ENCODE measurements at places on chromosomes 16 and 17.

- no peak overlapping the region for H3K27ac ChIP-seq
- H3K4me3 ChIP-seq: 0 out of 2 replicates have a peak overlapping the region, but pooled peaks have one; percentile 8
- no peaks in the 10 kb centered on the region for H3K36me3 ChIP-seq
- no peaks in the 10 kb centered on the region for H3K27me3 ChIP-seq
- H3K4me1 ChIP-seq: no peaks in the 10 kb centered on the region
Measured at GRCh38 chr17:65099941-65100315, 37.2 kb upstream of the RGS9 start.

- no peak overlapping the region for H3K27ac ChIP-seq
- DNase-seq: no peak
- H3K4me3 ChIP-seq: no peak overlapping the region
Measured at GRCh38 chr16:78127130-78127529, 27.7 kb downstream of the WWOX start.

- no peak overlapping the region for H3K27ac ChIP-seq
- no peak for DNase-seq
- no peaks in the 10 kb centered on the region for H3K27me3 ChIP-seq
Measured at GRCh38 chr17:11384131-11384530, 143.1 kb downstream of the SHISA6 start.

DNA sequence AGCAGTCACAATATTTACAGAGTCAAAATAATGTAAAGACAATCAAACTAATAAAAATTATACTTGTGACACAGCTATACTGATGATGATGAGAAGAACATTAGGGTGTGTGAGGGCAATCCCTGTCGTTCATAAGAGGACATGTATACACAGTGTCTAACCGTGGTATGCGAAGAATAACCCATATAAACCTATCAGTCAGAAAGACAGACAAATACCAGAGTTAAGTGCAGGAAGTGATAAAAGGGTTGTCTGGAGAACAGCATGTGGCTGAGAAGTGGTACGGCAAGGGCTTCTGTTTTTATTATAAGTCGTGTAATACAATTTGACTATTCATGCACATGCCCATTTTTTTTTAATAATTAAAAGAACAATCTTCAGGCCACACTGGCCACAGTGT, 46.7 kb downstream of the LMF1 start:
- no peaks in the 10 kb centered on the region for H3K27me3 ChIP-seq
- no peak overlapping the region for H3K4me3 ChIP-seq
- peaks cover 4% of the 10 kb centered on the region for H3K36me3 ChIP-seq
- DNase-seq: no peak
- no peak overlapping the region for H3K27ac ChIP-seq

- H3K4me1 ChIP-seq: peaks cover 22% of the 10 kb centered on the region
- H3K27ac ChIP-seq: no peak within 1 kb of the TSS
- DNase-seq: no peak
- peak within 1 kb of the TSS; percentile 38 for H3K4me3 ChIP-seq
- peaks cover 22% of the 10 kb centered on the region for H3K27me3 ChIP-seq
- H3K36me3 ChIP-seq: peaks cover 1% of the 10 kb centered on the region
Measured at GRCh38 chr17:76710863-76711611, at the start of gene MXRA7. Gene MXRA7 (minus strand): TSS chr17:76710965. CDS start chr17:76710946, 19 bp downstream.

DNA sequence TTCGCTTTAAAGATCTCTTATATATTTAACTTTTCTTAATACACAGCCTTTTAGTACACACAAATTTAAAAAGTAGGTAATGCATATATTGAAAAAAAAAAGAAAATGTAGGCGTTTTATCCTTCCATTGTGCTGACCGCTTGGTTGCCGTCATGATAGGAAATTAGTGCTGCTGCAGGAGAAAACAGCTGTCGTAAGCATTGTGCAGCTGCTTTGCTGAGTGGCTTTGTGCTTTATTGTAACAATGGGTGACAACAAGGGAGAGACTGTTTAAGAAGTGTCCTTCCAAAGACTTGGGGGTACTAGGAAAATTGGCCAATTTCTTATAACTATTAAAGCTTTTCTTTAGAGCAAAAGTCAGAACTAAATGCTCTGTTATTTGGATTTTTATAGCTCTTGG, 5.0 kb downstream of the HERPUD1 start:
- H3K36me3 ChIP-seq: peaks cover 56% of the 10 kb centered on the region
- H3K27ac ChIP-seq: no peak overlapping the region
- no peak for DNase-seq
- no peak overlapping the region for H3K4me3 ChIP-seq
- no peaks in the 10 kb centered on the region for H3K27me3 ChIP-seq

GRCh38 chr17:5631958-5632590, 47.8 kb upstream of the NLRP1 start:
- H3K4me1 ChIP-seq: no peaks in the 10 kb centered on the region
- no peak overlapping the region for H3K27ac ChIP-seq
- H3K4me3 ChIP-seq: no peak overlapping the region
- H3K27me3 ChIP-seq: no peaks in the 10 kb centered on the region
- no peak for DNase-seq
- H3K36me3 ChIP-seq: no peaks in the 10 kb centered on the region

DNA sequence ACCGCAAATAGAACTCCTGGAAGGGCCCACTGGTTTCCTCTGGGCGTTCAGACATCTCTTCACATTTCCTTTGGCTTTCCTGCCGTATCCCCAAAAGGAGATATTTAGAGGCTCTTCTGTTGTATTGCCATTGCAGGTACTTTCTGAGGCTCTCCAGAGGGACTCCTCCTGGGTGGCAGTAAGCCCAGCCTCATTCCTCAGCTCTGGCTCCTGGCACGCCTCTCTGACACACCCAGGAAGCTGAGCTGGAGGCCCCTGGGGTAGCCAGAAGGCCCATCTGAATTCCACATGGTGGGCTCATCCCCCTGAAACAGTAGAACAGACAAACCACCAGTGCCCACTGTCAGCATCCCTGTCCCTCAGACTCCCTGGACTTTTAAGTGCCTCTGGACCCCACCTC, 206.7 kb downstream of the PARN start:
- H3K4me3 ChIP-seq: no peak overlapping the region
- peaks cover 1% of the 10 kb centered on the region for H3K4me1 ChIP-seq
- no peak overlapping the region for H3K27ac ChIP-seq
- no peaks in the 10 kb centered on the region for H3K36me3 ChIP-seq
- no peak for DNase-seq

DNA sequence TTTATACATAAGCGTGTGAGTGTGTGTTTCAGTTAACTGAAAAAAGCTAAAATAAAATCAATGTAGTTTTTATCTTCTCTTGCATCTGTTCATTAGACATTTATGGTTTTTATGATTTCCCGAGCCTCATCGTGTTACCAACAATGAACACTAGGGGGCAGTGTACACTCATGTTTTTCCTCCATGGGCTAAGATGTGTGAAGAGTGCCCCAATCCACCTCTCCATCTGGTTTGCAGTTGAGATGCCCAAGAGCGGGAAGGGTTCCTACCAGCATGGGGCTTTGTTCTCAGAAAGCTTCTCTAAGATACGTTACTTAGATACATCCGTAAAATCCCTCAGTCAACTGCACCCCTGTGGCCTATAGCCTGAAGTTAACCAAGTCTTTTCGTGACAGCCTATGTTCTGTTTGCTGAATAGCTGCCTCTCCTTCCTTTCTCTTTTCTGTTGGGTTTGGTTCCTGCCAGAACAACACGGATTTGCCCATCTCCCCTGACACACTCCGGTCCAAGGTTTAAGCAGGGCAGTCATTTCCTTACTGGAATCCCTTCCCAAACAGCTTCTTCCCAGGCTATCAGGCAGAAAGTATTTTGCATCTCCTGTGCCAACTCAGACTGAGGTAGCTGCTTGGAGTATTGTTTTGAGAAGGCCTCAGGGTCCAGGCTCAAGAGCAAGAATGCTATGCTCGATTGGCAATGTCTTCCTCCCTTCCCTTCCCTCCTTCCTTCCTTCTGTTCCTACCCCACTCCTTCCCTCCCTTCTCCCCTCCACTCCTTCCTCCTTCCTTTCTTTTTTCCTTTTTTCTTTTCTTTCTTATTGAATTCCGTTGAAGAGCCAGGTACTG, 12.9 kb upstream of the ELAC2 start:
- H3K27me3 ChIP-seq: no peaks in the 10 kb centered on the region
- no peaks in the 10 kb centered on the region for H3K4me1 ChIP-seq
- no peaks in the 10 kb centered on the region for H3K36me3 ChIP-seq
- DNase-seq: no peak
- H3K4me3 ChIP-seq: no peak overlapping the region
- no peak overlapping the region for H3K27ac ChIP-seq

- no peak overlapping the region for H3K27ac ChIP-seq
- H3K4me1 ChIP-seq: no peaks in the 10 kb centered on the region
- no peak for DNase-seq
- no peaks in the 10 kb centered on the region for H3K36me3 ChIP-seq
- H3K27me3 ChIP-seq: no peaks in the 10 kb centered on the region
- H3K4me3 ChIP-seq: no peak overlapping the region
Measured at GRCh38 chr17:3788200-3788599, 12.8 kb downstream of the ITGAE start.

DNA sequence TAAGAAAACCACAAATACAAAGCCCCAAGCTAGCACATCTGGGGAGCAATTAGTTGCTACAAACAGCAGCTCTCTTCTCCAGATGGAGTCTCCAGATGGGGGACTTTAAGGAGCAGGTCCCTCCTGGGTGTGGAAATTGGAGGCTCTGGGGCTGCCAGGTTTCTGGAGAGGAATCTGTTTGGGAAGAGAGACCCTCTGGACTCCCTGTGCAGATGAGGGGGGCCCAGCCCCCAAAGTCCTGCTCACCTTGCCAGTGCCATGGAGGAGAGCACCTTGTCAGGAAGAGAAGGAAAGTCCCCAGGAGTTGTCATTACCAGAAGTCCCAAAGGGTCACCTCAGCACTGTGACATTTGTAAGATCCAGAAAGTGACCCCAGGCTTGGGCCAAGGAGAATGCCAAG, 14.8 kb downstream of the TEKT5 start:
- DNase-seq: no peak
- H3K36me3 ChIP-seq: no peaks in the 10 kb centered on the region
- no peak overlapping the region for H3K27ac ChIP-seq
- no peak overlapping the region for H3K4me3 ChIP-seq

- H3K4me3 ChIP-seq: no peak overlapping the region
- H3K27ac ChIP-seq: no peak overlapping the region
- no peak for DNase-seq
- peaks cover under 1% of the 10 kb centered on the region for H3K27me3 ChIP-seq
- H3K4me1 ChIP-seq: no peaks in the 10 kb centered on the region
Measured at GRCh38 chr16:12082226-12082887, 105.8 kb downstream of the SNX29 start.

GRCh38 chr17:61157246-61157886, 242.3 kb upstream of the TBX2 start:
- H3K4me3 ChIP-seq: no peak overlapping the region
- no peak for DNase-seq
- H3K36me3 ChIP-seq: no peaks in the 10 kb centered on the region
- H3K4me1 ChIP-seq: peaks cover 6% of the 10 kb centered on the region

DNA sequence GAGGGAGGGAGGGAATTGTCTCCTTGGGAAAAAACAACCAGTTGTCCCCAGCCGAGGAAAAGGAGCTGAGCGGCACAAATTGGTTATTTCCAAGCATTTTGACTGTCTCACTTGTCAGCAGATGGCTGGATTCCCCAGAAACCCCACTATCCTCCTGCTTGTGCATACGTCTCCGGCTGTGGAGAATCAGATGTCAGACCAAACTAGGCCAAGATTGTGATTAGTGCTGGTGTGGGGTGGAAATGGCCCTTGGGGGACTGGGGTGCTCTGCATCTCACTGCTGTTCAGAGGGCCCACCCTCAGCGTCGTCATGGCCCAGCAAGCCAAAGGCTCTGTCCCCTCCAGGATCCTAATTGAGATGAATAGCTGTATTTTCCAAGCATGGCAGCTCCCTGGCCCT, 131.7 kb upstream of the HSBP1 start:
- DNase-seq: no peak
- no peak overlapping the region for H3K4me3 ChIP-seq
- no peak overlapping the region for H3K27ac ChIP-seq
- H3K27me3 ChIP-seq: no peaks in the 10 kb centered on the region
- H3K4me1 ChIP-seq: no peaks in the 10 kb centered on the region

GRCh38 chr16:8572919-8573724, 17.2 kb downstream of the TMEM114 start:
- H3K4me1 ChIP-seq: peaks cover 7% of the 10 kb centered on the region
- DNase-seq: peak; percentile 69
- no peaks in the 10 kb centered on the region for H3K36me3 ChIP-seq

GRCh38 chr17:5780476-5780875, 196.2 kb upstream of the NLRP1 start:
- no peak overlapping the region for H3K4me3 ChIP-seq
- H3K36me3 ChIP-seq: no peaks in the 10 kb centered on the region
- no peak for DNase-seq
- no peaks in the 10 kb centered on the region for H3K27me3 ChIP-seq

DNA sequence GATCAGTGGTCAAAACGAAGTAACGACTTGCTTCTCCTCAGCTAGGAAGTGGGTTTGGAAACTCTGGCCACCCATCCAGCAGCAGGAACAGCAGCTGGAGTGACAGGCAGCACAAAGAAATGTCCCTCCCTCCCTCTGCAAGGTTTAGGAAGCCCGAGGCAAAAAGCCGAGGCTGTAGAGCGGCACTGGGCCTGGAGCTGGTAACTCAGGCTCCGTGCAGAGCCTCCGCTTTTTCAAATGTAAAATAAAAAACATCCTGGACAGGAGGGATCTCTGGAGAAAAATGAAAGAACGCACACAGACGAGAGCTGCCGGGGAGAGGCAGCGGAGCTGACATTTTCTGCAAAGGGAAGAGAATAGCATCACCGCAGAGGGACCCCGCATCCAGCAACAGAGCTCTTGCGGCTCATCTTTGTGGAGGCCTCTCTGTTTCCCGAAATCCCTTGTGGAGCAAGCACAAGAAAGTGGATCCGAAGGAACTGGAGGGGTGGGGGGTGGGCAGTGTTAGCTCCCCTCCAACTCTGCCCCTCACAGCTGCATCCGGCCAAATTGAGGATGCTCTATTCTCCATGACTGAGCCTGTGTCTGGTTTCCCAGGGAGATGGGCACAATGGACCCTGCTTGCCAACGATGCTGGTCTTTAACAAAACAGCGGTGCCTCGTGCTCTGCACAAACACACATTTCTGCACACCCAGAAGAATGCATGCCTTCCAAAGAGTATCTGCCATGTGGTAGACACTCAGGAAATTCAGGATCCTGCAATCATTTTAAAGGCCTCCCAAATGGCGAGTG, 335.5 kb upstream of the ZFHX3 start:
- DNase-seq: no peak
- H3K27ac ChIP-seq: no peak overlapping the region
- H3K27me3 ChIP-seq: no peaks in the 10 kb centered on the region
- no peaks in the 10 kb centered on the region for H3K36me3 ChIP-seq

- DNase-seq: no peak
- no peak overlapping the region for H3K27ac ChIP-seq
- H3K4me1 ChIP-seq: no peaks in the 10 kb centered on the region
- H3K4me3 ChIP-seq: no peak overlapping the region
- no peaks in the 10 kb centered on the region for H3K27me3 ChIP-seq
- no peaks in the 10 kb centered on the region for H3K36me3 ChIP-seq
Measured at GRCh38 chr16:27991876-27992275, 71.6 kb downstream of the GSG1L start.
